Endothelial cell of umbilical vein (primary cell): ENCODE measurements at places on chromosomes 7 and 10. TPM values are rescaled to one million over a fixed set of nuclear protein-coding genes. Genes with fewer than 3 reads are reported as not detected.

The KAZALD1 gene
- 2.9 and 3.3 TPM in 2 replicates for total RNA-seq

The CCL24 gene
- total RNA-seq: not detected in 2 replicates

GRCh38 chr7:110224643-110225042 lies 866.3 kb upstream of the LRRN3 start:
- no peak for DNase-seq

- no peak for DNase-seq
Observed at GRCh38 chr10:386771-387592, 251.7 kb downstream of the ZMYND11 start.

DNA sequence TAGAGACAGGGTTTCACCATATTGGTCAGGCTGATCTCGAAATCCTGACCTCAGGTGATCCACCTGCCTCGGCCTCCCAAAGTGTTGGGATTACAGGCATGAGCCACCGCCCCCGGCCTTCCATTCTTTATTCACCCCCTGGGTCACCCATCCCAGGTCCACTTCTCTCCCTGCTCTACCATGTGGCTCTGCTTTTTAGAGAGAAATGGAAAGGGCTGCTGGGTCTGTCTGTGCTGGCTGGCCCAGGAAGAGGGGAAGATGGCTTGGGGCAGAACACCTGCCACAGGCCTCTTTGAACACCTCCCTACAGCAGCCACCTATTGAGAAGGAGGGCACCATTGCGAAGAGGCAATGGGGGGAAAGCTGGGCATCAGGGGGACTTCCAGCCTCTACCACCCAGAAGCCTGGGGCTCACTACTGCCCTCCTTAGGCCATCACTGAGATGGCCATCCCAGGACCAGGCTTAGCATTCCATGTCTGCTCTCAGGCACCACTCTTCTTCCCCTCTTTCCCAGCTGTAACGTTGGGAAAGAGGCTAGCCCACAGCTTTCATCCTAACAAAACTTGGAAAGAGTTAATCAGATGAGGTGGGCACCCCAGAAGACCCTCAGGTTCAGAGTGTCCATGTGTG lies 256.3 kb downstream of the GRID1 start:
- DNase-seq: no peak
